ENCODE measurements at places on chromosomes 6 and 20.

GRCh38 chr6:113361014-113361645 lies 496.0 kb upstream of the MARCKS start:
- DNase-seq: no peak

GRCh38 chr6:154410619-154411072 lies 54.0 kb upstream of the IPCEF1 start:
- no peak for DNase-seq

- no peak for DNase-seq
Observed at GRCh38 chr6:56787209-56787608, 144.5 kb upstream of the DST start.

DNA sequence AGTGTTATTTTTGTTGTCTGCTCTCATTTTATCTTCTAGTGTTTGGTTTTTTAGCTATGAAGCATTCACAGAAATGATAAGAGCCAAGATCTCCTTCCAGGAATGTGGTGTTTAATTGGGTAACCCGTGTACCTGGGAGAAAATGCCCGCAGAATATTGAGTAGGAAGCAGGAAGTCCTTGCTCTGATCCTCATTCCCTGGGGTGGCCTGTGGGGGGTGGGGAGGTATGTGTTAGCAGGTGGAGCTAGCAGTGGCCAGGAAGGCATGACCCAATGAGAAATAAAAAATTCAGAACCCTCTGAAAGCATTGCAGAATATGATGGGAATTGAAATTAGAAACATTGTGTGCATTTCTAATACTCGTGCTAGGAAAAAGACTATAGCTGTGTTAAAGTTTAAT lies 100.8 kb downstream of the DTD1 start:
- no peak for DNase-seq

DNA sequence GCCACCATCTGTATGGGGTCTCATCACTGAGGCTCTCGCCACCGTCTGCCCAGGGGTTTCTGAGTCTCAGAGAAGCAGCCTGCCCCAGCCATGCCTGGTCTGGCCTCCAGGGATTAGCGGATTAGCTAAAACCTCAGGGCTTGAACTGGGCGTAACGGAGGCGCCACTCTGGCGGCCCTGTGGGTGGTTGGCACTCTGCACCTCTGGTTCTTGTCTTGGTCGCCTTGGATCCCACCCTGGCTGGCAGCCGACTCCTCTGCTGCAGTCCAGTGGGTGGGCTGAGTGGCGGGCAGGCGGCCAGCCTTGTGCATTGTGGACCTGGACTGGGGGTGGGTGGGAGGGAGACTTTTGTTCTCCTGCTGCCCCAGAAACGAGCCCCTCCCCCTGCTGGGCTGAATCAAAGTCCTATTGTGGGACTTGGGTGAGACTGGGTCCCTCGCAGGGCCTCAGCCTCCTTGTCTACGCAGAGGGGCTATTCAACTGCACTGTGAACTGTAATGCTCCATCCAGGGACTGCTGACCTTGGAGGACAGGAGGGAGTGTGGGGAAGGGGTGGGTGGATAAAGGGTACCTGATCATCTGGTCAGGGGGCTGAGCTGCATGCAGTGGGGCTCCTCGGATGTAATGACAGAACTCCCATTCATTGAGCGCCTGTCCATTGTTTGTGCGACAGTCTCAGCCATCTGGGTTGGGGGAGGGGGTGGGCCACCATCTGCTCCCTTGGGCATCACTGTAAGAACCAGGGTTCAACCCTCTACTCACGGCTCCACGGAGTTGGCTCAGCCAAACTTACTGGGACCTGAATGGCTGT lies 23.9 kb downstream of the SUN5 start:
- no peak for DNase-seq

DNA sequence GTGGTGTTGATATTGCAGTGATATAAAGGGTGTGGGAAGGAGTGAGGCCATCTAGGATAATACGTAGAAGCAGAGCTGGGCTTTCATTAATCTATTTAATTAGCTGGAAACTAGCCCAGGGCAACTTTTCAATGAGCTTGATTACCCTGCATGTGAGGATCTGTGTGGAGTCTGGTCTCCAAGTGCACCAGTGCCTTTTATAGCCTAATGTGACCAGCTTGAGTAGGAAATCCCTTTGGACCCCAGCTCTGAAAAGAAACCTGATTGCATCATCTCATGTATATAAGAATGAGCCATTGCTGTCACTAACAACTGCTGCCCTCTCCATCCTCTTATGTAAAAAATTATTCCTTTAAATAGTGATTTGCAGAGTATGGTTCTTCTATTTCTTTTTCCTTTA lies 72.6 kb downstream of the CD109 start:
- no peak for DNase-seq

DNA sequence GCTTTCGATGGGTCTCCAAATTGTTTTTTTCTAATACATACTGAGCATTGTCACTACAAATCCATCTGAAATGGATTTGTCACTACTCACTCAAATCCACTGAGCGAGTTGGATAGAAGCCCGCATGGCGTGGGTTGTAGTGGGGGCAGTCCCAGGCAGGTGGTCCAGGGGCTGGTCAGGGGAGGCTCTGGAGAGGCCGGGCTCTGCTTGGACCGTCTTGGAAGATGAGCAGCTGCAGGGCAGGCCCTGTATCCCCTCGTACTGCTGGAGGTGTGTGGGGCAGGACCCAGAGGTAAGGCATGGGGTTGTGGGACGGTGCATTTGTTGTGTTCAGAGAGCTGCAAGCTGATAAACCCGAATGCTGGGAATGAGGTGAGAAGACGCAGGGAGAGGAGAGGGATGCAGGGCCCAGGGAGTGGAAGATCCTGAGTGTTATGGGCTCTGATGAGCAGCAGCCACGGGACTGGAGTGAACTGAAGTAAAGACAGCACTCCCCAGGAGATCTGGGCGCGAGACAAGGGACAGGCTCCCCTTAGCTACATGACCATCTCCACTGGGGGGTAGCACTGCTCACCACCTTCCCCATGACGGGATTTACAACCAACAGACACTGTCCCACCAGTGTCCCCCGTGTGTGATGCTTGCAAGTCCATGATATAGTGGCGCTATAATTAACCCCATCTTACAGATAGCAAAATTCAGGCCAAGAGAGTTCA lies 45.9 kb downstream of the PSMG4 start:
- no peak for DNase-seq

DNA sequence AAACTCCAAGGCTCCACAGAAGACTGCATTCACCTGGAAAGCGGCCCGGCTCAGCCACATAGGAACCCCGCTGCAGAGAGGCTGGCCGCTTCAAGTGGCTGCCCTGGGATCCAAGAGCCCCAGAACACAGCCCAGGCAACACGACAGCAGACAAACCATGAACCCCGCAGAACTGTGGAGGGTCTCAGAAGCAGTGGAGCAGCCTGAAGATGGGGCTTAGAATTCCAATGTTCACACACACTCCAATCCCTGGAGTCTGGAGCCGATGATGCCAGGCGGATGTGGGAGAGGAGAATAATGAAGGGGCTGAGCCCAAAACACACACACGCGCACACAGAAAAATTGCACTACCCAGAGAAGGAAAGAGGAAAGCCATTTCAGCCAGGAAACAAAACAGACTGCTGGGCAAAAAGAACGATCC lies 52.4 kb downstream of the NINL start:
- DNase-seq: no peak

DNA sequence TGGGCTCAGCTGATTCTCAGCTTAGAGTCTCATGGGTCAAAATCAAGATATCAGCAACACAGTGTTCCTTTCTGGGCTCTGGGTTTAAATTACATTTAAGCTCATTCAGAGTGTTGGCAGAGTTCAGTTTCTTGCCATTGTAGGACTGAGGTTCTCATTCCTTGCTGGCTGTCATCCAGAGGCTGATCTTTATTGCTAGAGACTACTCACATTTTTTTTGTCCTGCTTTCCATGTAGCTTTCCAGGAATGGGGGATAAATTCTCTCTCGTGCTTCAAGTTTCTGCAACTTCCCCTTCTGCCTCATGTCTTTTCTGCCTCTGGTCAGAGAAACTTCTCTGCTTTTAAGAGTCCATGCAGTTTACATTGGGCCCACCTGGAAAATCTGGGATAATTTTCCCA lies 86.9 kb downstream of the RFX6 start:
- DNase-seq: no peak

DNA sequence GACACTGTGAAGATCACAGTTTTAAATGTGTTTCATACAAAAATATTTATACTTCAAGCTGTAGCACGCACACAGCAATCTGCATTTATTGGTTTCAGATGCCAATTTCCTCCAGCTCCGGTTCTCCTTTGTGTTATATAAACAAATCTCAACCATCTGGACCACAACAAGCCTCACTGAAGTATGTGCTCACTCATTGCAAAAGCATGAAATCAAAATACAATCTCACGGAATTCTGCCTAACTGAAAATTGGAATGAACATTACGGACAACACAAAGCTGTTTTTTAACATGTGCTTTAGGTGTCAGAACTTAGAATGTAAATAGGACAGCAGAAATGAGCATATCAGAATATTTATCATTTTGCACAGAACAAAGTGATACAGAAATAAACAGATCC lies 38.0 kb downstream of the RCAN2 start:
- no peak for DNase-seq

DNA sequence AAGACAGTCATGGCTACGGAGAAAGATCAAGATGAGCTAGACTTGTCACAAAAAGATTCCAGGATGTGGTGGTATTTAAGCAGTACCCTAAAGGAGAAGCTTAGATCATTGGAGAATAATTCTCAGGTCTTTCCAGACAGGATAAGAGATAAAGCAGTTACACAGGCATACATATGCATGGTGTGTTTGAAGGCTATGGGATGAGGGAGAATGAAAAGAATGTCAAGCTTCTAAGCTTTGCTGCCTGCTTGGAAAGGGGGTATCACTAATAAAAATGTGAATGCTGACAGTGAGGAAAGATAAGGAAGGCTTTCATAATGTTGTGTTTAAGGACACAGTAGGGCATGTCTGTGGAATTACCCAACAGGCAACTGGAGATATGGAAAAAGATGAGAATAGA lies 28.1 kb downstream of the RWDD2A start:
- DNase-seq: no peak

DNA sequence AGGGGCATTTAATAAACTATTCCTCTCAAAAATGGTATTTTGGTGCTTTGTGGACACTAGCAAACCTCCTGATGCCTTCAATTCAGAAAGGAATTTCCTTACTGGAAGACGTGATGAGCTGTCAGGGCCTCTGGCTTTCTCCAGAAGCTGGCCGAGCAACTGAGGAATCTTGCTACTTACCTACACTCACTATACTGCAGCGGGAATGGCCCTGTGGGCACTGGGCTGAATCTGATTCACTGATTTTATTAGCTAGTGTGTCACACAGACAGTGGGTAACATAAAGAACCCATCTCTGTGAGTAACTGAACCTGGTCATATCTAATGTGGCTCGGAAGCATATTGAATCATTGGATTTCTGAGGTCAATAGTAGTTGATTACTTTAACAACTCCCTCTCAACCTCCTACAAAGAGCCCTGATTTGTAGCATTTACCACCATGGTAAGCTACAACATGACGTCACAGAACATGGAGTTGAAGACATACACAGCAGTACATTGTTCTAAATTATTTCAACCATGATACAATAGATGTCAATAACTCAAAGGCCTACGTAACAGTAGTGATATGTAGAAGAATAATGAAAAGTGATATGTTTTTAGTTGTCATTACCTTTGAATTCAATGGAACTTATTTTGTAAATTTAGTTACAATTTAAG lies 232.1 kb downstream of the SYNE1 start:
- DNase-seq: no peak

GRCh38 chr6:111687652-111688051 lies 82.0 kb upstream of the TRAF3IP2 start:
- no peak for DNase-seq

DNA sequence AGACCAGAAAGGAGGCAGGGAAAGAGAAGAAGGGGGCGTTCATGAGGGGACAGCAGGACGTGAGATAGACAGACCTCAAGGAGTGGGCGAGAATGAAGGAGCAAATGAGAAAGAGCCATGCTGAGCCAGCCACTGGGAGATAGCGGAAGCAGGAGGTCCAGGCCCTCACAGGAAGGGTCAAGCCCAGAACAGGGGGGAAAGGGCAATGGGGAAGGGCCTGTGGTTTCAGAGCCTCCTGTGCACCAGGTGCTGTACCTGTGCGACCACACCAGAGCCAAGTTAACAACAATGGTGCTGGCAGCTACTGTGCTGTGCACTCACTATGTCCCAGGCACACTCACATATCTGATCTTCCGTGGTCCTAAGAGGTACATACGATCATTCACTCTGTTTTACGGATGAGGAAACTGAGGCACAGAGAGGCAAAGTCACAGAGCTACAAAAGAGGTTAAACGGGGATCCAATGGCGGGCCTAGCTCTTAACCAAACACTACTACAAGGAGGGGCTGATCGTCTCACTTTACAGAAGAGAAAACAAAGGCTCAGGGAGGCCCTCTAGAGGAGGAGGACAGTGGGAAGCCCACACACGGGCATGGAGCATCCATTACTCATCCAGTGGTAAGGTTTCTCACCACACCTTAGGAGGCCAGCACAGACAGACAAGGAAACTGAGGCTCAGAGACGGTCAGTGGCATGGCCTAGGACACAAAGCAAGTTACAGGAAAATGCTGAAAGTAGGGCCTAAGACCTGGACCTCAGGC lies 129.1 kb downstream of the PREX1 start:
- no peak for DNase-seq

GRCh38 chr6:90296341-90297114 lies at the start of gene BACH2:
Gene BACH2, minus strand, starts transcription at chr6:90296843. Its CDS starts 287,999 bp downstream, at chr6:90008844.
- peak; percentile 93 for DNase-seq

DNA sequence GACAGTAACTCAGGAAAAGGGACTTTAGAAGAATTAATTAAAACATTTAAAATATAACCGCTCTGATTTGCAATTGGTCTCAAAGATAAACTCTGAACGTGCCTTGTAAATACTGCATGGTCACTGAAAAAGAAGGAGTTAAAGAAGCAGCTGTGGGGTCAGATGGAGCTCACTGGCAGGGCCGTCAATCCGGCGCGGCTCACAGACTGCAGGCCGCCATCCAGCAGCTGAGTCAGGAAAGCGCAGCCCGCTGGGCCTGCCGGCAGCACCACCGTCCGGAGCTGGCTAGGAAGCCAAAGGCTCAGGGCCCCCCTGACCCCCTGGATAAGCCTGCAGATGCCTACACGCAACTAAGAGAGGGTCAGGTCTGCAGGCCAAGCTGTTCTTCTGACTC lies 54.2 kb upstream of the FRMD1 start:
- DNase-seq: no peak

- no peak for DNase-seq
Observed at GRCh38 chr6:138162111-138162954, 594 bp downstream of the ARFGEF3 start.

DNA sequence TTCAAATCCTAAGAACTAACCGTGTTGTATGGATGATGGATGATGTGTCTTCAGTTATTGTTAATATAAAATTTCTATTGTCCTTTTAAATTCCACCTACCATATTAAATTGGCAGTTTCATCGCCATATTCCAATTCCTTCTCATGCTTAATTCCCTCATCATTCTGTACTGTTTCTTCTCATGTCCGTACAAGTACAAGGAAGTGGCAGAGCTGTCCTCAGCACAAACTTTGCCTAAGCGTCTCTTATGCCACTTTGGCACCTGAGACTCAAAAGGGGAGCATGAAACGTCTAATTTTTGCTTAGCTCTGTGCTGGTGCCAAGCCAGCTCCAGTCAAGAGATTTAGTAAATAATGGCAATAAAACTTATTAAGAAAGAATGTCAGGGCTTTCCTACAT lies 158.2 kb upstream of the LAMA2 start:
- no peak for DNase-seq

- DNase-seq: no peak
Observed at GRCh38 chr6:1784422-1784884, 174.7 kb downstream of the FOXC1 start.

All from activated CD4-positive, alpha-beta T cell treated with anti-CD3 and anti-CD28 coated beads for 1 hour (primary cell).